ENCODE measurements at places on chromosomes 3 and 15.

DNA sequence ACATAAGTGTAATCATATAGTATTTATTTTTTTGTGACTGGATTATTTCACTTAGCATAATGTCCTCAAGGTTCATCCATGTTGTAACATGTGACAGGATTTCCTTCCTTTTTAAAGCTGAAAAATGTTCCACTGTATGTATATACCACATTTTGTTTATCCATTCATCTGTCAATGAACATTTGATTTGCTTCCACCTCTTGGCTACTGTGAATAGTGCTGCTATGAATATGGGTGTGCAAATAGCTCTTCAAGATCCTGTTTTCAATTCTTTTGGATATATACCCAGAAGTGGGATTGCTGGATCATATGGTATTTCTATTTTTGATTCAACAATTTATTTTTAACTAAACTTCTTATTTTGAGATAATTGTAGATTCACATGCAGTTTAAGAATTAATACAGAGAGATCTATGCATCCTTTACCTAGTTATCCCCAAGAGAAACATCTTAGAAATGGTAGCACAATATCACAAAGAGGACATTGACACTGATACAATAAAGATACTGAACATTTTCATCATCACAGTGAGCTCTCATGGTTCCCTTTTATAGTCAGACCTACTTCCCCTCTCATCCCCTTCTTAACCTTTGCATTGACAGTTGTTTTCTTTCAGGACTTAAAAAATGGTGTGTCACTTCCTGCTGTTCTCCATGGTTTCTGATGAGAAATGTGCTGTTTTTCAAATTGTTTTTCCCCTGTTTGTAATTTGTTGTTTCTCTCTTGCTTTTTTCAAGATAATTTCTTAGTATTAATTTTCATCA lies 90.1 kb downstream of the SATB1 start:
- DNase-seq, result no peak

GRCh38 chr3:126364130-126364695 lies 7.0 kb upstream of the KLF15 start:
- no peak for DNase-seq

DNA sequence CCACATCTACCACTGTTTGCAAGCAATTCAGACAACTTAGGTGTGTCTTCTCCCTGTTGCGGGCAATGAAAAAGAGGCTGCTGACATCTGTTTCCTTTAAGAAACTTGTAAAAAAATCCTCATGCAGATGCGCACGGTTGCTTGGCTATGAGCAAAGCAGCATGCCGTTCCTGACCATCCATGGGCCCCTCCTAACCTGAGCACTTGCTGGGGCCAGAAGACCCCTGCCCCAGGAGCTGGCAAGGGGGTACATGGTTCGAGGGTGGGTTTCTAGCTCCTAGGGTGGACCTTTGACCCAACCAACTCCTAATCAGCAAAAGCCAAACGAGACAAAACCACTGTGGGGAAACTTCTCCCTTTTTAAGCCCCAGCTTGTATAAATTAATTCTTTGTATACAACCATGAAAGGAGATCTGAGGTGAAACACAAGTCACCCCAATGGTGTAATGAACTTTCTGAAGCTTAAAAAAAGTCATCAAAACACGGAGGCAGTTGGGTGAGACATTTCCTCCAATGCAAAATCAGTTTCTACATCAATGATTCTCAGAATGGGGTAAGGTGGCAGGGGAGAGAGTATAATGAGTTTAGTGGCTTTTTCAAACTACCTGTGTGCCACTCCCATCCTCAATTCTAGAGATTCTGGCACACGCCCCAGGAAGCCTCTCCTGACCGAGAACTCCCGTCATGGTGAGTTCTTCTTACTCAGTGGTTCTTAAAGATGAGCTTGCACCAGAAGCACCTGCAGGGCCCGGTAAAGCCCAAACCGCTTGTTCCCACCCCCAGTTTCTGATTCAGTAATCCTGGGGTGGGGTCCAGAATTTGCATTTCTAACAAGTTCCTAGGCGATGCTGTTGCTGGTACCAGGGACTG lies 44.1 kb downstream of the CPN2 start:
- no peak for DNase-seq

DNA sequence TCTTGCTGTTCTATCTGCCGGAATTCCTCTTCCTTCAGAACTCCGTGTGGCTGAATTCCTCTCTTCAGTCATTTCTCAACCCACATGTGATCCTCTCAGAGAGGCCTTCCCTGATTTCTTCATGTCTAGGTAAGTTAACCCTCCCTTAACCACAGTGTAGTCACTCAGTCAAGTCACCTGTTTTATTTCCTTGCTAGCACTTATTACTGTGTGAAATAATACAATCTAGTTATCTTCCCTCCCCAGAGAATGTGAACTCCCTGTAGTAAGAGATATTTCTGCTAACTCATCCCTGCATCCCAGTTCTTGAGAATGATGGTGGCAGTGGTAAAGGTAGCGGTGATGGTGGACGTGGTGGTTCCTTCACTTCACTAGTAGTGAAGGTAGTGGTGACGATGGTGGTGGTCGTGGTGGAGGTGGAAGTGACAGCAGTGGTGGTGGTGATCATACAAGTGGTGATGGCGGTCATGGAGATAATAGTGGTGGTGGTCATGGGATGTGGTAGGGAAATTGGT lies 33.3 kb downstream of the COL6A5 start:
- DNase-seq, result no peak

GRCh38 chr15:39455471-39455991 lies 125.3 kb upstream of the THBS1 start:
- DNase-seq, result no peak

DNA sequence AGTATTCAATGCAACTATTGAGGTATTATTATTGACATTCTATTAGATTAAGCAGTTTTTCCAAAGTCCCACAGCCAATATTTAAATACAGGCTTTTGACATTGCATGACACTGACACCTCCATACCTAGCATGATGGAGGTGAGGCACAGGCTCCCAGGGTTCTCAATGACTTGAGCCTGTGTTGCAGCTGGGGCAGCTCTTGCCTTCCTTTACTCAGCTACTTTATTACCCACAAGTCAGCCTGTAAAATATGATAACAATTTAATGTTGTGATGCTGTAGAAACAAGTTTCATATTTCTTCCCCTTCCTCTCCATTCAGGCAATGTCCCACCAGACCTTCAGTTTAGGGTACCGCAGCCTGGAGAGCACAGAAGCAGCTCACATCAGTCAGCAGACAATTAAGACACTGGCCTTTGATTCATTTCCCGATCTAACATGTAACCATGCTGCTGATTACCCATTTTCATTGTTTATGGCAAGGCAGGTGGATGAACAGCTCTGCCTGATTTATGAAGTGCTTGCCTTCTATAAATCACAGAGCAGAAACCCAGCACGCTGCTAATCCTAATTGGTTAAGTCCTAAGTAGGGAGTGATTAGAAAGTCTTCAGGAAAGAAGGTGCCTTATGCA lies 826.1 kb downstream of the AGBL1 start:
- DNase-seq, result no peak

GRCh38 chr3:47011371-47011770 lies 31.9 kb downstream of the NBEAL2 start:
- no peak for DNase-seq

DNA sequence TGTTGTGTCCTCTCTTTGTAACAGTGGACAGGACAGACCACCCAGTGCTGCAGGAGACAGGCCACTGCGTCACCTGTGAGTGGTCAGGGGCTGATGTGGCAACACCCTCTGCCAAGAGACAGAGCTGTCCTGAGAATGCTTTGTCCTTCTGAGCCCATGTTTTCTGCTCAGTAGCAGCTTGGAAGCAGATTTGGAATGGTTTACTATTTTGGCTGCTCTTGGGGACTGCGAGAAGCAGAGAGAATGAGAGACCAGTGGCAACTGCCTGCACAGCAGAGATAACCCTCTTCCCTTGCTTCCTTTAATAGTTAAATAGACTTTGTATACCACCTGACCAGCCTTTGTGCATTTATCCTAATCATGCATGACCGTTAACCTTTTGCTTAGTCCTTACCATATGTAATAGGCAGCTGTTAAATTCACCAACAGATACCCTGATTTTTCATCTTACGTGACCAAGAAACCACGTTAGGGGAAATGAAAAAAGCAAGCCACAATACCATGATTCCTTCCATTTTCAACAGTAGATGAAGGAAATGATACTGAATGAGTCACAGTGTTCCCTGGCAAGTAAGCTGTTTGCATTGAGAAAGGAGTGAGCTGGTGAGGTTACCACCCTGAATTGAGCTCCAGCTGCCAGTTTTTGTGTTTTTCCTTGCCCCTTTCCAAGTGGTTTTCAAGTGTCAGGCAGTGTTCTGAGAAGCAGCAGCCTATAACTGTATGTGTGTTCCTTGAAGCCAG lies 35.5 kb downstream of the B3GALNT1 start:
- DNase-seq, result no peak

DNA sequence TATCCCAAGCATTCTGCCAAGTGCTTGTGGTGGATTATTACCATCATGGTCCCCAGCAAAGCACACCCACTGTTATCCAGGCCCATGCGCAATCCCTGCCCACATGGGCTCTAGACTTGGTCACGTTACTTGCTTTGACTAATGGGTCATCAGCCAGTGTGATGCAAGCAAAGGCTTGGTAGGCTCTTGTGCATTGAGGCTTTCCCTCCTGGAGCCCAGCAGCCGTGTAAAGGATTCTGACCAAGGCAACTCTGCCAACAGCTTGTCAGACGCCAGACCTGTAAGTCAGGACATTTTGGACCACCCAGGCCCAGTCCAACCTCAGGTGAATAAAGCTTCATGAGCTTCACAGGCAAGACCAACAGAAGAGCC lies 93.9 kb downstream of the ABHD5 start:
- no peak for DNase-seq

- no peak for DNase-seq
Observed at GRCh38 chr3:39287216-39288164, 7.7 kb upstream of the CX3CR1 start.

DNA sequence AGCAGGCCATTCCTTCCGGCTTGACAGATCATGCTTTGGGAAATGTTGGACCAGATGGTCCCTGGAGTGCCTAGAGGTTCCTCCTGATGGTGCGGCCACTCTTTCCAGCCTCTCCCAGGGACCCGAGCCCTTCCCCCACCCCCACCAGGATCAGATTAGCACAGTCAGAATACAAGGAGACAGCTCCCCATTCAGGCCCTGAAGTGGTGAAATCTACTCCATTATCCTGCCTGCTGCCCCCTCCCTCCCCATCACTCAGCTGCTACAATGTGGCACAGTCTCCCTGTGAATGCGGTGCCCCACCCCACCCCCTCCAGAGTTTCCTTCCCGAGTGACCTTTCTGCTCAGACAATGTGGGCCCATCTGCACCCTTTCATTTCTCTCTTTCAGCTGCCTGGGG lies 29.4 kb downstream of the RNU5B-1 start:
- peak; percentile 56 for DNase-seq

DNA sequence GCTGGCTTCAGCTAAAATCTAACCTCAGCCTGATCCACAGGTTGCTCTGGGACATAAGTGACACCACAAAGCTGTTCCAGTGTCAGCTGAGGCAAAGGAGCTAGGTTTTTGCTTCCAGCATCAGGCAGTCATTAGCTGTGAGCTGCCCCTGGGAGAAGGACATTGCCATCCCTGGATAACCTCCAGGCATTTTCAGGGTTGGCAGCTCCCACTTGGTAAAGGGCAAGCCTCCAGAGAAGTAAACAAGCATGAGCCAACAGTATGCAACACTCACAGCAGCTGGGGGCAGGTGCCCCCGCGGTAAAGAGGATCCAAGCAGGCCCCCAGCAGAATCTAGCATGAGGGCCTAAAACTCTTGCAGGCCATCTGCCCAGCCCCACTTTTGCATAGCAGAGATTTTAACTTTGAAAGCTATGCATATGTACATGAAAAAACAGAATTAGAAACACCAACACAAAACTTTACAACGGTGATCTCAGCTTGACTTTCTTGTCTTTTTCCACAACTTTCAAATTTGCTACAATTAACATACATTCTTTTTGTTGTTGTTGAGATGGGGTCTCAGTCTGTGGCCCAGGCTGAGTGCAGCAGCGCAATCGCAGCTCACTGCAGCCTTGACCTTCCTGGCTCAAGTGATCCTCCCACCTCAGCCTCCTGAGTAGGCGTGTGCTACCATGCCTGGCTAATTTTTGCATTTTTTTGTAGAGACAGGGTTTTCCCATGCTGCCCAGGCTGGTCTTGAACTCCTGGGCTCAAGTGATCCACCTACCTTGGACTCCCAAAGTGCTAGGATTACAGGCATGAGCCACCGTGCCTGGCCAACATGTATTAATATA lies 83.8 kb upstream of the TPM1 start:
- DNase-seq, result no peak

GRCh38 chr3:3335903-3336302 lies 156.4 kb upstream of the CRBN start:
- DNase-seq, result no peak

DNA sequence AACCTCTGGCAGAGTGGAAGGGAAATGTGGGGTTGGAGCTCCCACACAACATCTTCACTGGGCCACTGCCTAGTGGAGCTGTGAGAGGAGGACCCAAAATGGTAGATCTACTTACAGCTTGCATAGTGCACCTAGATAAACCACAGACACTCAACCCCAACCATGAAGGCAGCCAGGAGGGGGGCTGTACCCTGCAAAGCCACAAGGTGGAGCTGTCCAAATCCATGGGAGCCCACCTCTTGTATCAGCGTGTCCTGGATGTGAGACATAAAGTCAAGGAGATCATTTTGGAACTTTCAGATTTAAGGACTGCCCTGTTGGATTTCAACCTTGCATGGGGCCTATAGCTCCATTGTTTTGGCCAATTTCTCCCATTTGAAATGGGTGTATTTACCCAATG lies 20.9 kb downstream of the TP63 start:
- no peak for DNase-seq

DNA sequence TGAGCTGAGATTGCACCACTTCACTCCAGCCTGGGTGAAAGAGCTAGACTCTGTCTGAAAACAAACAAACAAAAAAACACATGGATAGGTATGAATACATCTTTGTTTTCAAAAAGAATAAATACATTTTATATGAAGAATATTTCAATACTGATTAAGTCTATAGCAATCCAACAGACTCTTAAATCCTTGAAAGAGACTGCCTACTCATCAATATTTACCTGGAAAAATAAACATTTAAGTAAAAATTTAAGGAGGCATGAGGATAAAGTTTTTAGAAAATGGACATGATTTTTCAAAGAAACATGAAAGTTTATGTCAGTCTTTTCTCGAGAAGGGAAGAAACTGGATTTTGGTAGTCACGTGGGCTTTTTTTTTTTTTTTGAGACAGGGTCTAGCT lies 5.4 kb downstream of the NKIRAS1 start:
- no peak for DNase-seq

DNA sequence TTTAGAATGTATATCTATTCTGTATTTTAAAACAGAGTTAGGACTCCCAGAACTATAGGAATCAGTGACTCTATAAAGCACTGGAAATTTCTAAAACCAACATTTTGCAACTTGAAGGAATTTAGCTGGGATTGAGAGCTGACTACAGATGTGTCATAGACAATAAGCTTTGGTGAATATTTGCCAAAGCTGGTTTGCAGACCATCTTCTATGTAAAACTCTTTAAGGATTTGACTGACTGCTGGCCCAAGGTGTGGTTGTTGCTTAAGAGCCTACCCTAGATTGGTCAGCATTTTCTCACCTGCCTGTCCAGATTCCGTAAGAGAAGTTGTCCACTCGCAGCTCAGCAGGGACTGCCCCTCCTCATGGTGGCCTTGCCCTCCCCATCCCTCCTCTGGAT lies 73.2 kb upstream of the GK5 start:
- no peak for DNase-seq

- no peak for DNase-seq
Observed at GRCh38 chr3:53703630-53704362, 142.4 kb downstream of the CHDH start.
